CD8-positive, alpha-beta T cell (primary cell): ENCODE measurements at places on chromosomes 2 and 18. TPM values are rescaled to one million over a fixed set of nuclear protein-coding genes. Genes with fewer than 3 reads are reported as not detected.

The CARF gene
- total RNA-seq, result 8.7 TPM

- DNase-seq, result no peak
These were observed 19.0 kb downstream of the TBC1D8 start for GRCh38 chr2:101132202-101132601.

DNA sequence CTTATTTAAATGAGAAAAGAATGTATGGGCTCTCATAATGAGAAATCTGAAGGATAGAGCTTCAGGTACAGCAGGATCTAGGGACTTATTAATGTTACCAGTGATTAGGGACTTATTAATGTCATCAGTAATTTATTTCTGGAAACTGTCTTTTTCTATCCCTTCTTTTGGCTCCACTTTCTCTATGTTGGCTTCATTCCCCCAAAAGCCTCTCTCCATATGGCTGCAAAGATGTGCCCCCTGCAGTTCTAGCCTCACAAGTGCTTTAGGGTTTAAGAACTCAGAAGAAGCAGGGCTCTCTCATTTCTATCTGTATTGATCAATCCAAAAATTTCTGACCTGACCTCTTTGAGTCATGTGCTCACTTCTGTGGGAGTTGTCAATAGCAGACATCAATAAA is 480.9 kb downstream of the TXNL1 start:
- no peak for DNase-seq

DNA sequence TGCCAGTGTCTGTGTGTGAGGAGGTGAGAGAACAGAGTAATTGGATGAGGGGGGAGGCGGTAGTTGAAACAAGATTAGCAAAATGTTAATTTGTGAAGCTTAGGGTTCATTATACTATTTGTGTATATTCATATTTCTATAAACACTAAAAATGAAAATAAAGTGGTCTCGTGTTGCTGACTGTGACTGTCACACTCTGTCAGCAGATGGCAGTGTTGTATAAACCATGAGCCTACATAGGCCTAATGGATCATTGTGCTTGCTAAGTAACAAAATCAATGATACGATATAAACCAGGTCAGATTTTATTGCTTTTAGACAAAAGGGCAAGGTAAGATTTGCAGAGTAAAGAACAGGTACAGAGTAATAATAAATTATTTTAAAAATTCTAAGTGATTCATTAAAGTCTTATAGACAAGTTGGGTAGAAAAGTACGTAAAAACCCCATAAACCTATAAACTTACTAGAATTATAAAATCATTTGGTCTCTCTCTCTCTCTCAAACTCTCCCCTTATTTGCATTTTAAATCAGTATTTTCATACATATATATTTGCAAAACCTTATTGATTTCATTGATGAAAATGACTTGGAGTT is 182.7 kb downstream of the RPIA start:
- peak; percentile 59 for DNase-seq

The SPTBN1 gene
- 268 TPM for total RNA-seq

DNA sequence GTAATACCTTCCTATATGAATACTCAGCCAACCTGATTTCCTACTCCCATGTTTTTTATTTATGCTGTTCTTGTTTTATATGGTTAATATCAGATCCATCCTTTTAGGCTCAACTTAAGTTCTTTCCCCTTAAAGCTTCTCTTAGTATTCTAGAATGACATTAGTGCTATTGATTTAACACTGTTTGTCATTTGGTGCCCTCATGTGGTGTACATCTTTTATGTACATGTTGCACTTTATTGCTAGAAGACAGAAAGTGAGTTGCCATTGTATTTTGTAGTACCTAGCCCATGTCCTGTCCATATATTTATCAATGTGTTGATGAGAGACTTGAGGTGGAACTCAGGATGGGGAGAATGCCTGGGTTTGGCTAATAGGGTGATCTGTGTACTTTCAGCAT is 2.5 kb downstream of the HTRA2 start:
- DNase-seq, result no peak

- DNase-seq, result no peak
These were observed 34.7 kb downstream of the MGAT4A start for GRCh38 chr2:98696200-98696599.

- no peak for DNase-seq
These were observed 16.7 kb upstream of the RAPH1 start for GRCh38 chr2:203551778-203552177.

- DNase-seq, result no peak
These were observed 74.6 kb upstream of the TXNDC2 start for GRCh38 chr18:9810994-9811705.

The LHCGR gene
- total RNA-seq, result not detected

- DNase-seq, result no peak
These were observed 742.4 kb downstream of the DCDC2C start for GRCh38 chr2:4445821-4446220.

The NPPC gene
- total RNA-seq, result 1.00 TPM

The GALNT13 gene
- total RNA-seq, result 0.14 TPM

The INHBB gene
- total RNA-seq, result not detected

The UGT1A4 gene
- not detected for total RNA-seq

DNA sequence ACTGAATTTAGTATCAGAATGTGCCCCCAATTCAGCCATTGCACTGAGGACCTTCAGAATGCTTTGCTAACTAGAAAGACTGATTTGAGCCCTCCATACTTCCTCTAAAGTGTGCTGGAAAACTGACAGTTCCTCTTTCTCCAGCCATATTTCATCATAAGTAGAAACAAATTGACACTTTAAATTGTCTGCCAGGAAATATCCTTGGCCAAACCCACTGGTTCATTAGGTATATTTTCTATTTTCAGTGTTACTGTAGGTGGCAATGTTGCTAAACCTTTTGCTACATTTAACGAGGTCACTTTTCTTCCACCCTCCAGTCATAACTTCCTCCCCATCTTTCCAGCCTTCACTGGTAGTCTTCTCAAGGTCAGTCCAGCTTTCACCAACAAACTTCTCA is 21.5 kb downstream of the SP5 start:
- DNase-seq, result no peak

GRCh38 chr2:217061916-217062505 is 202.1 kb upstream of the TNP1 start:
- DNase-seq, result no peak

GRCh38 chr2:181311837-181312236 is 145.3 kb upstream of the ITGA4 start:
- peak; percentile 48 for DNase-seq

The MFSD2B gene
- 0.47 TPM for total RNA-seq

The TMEM169 gene
- not detected for total RNA-seq

The TXNDC2 gene
- not detected for total RNA-seq

DNA sequence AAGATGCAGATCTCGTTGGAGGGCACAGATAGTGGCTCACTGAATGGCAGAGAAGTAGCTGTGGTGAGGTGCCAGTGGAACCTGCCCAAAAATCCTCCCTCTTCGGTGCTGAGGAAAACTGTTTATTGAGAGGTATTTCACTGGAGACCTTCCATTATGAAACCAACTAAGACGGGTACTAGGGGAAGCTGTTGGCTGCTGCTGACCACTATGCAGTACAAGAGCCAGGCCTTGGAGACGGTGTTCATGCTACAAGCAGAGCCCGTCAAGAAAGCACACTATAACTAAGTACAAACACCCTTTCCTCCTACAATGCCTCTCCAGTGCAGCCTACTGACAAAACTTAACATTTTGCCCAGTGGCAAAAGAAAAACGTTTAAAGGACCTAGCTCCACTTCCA is 4.6 kb downstream of the ARL5A start:
- DNase-seq, result no peak

The TMX3 gene
- 28.3 TPM for total RNA-seq

DNA sequence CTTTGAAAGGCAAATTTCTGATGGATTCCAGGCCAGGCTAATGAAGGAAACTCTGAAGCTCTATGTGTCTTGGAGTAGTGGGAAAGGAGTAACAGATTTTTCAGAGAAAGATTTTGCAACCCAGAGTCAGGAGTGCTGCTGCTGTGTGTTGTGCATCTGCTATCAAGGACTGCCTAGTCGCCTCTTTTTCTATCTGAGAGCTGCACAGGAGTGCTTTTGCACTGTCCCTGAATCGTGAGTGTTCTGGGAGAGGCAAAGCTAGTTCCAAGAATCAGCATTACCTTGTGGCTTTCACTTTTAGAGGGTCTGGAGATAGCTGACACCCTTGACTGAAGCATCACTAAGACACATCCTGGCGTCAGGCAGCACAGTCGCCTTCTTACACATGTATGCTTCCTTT is 336.4 kb downstream of the PARD3B start:
- no peak for DNase-seq

- no peak for DNase-seq
These were observed 30.1 kb upstream of the FAM117B start for GRCh38 chr2:202604699-202605098.

DNA sequence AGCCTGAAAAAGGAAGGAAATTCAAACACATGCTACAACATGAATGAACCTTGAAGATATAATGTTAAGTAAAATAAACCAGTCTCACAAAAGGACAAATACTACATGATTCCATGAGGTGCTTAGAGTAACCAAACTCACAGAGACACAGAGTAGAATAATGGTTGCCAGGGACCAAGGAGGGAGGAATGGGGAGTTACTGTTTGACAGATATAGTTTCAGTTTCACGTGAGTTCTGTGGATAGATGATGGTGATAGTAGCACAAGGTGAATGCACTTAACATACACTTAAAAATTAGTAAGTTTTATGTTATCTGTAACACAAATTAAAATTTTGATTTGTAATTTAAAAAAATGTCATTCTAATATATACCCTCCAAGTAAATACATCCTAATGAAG is 106.9 kb upstream of the ACVR1C start:
- DNase-seq, result no peak

- DNase-seq, result no peak
These were observed 8.4 kb upstream of the CABYR start for GRCh38 chr18:24130494-24130893.

- DNase-seq, result no peak
These were observed 17.9 kb upstream of the DSG3 start for GRCh38 chr18:31429623-31430022.

The HIBCH gene
- total RNA-seq, result 3.7 TPM

DNA sequence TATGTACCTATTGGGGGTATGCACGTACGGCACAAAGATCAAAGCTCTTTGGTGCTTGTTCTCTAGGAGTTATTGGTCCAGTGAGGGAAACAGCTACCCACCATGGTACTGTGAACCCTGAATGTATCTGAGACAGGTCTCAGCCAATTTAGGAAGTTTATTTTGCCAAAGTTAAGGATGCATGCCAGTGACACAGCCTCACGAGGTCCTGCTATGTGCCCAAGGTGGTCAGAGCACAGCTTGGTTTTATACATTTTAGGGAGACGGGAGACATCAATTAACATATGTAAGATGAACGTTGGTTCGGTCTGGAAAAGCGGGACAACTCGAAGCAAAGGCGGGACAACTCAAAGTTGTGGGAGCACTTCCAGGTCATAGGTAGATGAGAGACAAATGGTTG is 75.8 kb downstream of the SOWAHC start:
- DNase-seq, result no peak

GRCh38 chr2:101305492-101306078 is 2.9 kb downstream of the RNF149 start:
- no peak for DNase-seq

DNA sequence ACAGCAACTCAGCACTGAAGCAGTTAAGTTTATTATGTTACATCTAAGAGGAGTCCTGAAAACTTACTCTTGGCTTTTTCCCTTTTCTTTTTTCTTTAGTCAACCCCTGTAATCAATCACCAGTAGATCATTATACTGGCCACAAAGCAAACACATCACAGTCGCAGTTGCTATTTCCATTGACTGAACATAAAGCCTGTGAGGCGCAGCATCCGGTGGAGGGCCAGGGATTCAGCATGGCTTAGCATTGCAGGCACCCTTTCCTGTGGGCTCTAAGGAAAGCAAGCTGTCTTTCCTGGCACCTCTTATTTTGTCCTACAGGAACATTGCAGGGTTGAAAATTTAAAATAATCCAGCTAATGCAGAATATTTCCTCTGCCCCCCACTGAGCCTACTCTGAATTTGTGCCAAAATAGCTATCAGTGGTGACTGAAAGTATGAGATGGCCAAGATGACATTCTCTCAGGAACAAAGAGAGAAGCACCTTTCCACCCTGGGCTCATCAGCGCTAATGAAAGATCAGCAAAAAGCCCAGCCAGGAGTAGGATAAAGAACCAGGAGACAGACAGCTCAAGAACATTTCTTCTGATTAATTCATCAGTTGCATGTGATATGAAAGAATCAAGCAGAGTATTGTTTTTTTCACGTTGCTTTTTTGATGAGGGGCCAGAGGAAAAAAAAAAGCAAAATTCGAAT is 85.3 kb upstream of the SULT1C3 start:
- no peak for DNase-seq

- no peak for DNase-seq
These were observed 128.9 kb upstream of the NOSTRIN start for GRCh38 chr2:168673265-168674189.

GRCh38 chr2:78202986-78203670 is 681.0 kb upstream of the LRRTM4 start:
- DNase-seq, result no peak
